Esophagus squamous epithelium (tissue), 5 donors: ENCODE measurements at places on chromosomes 7 and 10.

GRCh38 chr7:134037991-134038390 is 89.1 kb upstream of the LRGUK start:
- DNase-seq: no peak

DNA sequence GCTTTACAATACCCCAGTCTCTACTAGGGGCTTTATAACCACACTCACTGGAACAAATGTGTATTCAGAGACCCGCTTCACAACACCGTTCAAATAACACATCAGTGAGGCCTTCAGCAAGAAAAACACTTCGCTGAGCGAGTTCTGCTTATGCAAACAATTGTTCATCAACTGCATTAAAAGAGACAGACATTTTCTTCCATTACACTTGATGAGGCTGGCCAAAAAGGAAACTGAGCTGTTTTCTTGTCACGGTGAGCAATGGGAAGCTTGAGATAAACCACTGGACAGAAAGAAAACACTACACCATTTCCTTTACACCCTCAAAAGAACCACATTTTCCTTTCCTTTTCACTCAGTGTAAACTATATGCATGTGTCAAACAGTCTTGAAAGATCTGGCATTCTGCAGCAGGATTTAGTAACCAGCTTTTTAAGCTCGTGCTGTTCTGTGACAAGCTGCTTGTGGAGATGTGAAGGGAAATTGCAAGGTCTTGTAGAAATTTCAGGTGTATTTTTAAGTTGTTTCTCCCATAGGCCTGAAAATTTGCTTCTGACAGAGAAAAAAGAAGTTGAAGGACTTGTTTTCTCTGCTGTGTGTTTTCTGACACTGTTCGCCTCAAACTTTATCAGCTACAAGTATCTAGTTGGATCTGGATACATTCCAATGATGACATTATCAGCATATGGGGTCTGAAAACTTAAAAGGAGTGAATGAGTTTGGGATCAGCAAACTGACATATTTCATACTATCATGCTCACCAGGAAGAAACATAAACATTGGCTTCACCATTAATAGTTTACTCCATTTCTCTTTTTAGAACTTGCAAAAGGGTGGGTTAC is 693.1 kb downstream of the PARD3 start:
- DNase-seq: no peak

DNA sequence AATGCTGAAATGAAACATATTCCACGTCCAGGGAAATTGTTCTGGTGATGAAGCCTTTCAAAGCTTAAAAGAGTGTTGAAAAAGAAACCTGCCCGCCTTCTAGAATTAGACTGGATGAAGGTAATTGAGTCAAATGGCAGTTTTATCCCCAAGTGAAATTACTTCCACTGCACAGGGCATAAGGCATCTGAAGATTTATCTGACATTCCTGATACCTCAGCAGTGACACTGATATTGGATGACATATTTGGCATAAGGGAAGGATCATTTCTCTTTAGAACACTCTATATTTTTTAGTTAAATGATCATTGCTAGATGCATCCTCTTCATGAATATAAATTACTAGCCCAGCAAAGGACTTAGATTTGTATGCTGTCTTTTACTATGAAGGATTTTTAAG is 229.6 kb upstream of the TPK1 start:
- no peak for DNase-seq

GRCh38 chr7:106480161-106480579 is 180.8 kb downstream of the CCDC71L start:
- DNase-seq: no peak

DNA sequence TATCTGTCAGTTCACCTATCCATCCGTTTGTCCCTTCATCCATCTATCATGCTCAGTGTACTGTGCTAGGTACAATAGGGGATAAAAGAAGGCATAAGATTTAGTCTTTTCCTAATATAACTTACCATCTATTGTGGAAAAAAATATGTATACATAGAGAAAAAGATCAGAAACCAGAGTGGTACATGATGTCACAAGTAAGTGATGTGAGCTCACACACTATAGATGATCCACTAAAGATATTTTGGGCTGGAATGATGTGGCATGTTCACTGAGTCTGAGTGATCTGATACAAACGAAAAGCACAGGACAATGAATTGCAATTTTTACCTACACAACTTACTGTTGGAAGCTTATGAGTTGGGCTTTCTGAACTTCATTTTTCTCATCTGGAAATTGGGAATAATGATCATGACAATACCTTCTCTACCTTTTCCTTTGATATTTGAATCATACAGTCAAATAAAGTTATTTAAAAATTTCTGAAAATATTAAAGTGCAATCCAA is 2.7 kb upstream of the TFAM start:
- no peak for DNase-seq

GRCh38 chr7:121097577-121097976 is 109.1 kb downstream of the CPED1 start:
- DNase-seq: no peak

- DNase-seq: no peak
These were observed 325.8 kb upstream of the MGMT start for GRCh38 chr10:129140921-129141885.

GRCh38 chr10:43230909-43231522 is 35.8 kb downstream of the RASGEF1A start:
- no peak for DNase-seq

DNA sequence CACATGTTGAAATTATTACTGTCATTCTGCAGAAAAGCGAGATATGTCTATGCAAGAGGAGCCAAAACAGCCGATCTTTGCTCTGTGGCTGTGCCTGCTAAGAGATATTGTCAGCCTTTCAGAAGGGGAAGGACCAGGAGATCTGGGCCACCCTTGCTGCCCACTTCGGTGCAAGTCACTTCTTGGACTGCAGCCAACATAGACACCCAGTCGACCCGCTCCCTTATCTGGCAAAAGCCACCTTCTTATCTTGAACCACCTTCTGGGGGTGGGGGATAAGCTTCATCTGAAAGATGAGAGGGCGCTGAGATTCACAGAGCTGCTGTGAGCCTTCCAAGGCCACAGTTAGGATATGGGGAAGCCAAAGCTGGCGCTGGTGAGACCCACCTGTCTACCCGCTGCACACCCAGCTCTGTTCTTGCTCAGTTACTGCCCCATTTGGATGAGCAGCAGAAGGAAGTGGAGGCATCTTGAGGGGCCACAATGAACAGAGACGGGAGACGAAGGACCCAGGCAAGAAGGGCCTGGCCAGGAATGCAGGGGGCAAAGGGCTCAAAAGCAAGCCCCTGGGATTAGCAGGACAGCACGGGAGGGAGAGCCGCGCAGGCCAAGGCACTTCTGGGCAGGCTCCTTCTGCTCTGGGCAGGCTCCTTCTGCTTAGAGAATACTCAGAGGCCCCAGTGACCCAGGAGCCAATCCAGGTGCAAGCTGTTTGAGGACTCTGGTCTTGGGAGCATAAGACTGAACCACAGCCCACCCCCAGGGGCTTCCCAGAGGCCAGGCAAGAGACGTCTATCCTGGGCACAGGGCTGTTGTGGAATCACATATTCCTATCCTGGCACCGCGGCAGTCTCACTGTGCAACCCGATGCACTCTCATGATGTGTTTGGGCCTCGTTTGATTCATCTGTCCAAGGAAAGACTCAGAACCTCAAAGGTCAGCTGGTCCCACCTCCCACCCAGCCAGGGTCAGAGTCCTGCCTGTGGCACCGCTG is 38.4 kb upstream of the NPFFR1 start:
- DNase-seq: no peak

DNA sequence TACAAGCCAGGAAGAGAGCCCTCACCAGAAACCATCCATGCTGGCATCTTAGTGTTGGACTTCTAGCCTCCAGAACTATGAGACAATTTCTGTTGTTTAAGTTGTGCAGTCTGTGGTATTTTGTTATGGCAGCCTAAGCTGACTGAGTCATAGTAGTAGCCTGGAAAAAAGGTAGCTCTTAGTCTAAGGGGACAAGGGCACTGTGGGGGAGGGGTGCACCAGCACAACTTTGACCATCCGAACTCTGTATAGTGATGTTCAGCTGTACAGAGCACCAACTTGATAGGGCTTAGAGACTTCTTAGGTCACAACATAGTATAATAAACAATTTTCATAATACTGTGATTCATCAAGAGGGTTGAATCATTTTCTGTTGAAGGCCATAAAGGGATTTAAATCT is 14.3 kb downstream of the EIF4EBP2 start:
- no peak for DNase-seq

GRCh38 chr7:138656952-138657351 is 44.2 kb downstream of the SVOPL start:
- no peak for DNase-seq

- DNase-seq: no peak
These were observed 80.0 kb upstream of the NPVF start for GRCh38 chr7:25308246-25308645.

GRCh38 chr7:94813917-94814316 is 93.5 kb upstream of the PPP1R9A start:
- DNase-seq: no peak

GRCh38 chr10:25072786-25073185 is 56.4 kb downstream of the THNSL1 start:
- no peak for DNase-seq

GRCh38 chr10:104587751-104588150 is 53.3 kb upstream of the SORCS3 start:
- DNase-seq: no peak

GRCh38 chr7:81816312-81816711 is 46.5 kb upstream of the HGF start:
- no peak for DNase-seq

DNA sequence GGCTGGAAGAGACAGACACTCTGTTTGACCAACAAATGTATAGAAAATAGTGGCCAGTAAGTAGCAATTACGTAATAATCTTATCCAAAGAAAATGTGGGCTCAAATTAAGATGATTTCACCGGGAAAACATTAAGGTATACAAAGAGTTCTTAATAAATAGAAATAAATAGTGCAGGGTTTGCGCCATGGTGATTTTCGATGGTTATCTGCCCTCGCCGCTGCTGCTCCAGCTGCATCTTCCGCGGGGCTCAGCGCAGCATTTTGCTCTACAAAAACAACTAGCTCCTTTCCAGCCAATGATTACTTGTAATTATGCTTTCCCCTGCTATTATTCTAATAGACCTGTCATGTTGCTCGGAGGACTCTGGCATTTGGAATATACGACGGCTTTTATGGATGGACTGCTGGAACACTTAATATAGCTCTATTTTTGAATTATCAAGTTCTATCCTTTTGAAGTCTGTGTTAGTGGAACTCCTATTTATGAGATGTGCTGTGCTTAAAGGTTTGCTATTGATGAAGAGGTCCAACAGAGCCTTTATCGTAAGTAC is 103.8 kb downstream of the BUB3 start:
- no peak for DNase-seq

DNA sequence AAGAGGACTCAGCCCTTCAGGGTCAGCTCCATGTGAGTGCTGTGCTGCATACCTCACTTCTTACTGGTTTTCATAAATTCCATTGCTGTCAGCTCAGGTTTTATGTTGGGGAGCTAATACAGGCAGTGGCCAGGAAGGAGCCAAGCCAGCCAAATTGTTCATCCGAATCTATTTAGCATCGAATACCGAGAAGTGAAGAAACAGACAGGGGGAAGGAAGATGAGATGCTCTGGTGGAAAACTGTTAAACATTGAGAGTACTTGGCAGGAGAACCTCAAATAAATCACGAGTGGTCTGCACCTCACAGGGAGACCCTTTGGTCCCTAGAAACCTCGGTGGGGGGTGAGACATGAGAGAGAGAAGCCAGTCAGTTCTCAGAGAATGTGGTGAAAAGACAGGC is 196.0 kb upstream of the TMEM72 start:
- DNase-seq: no peak

GRCh38 chr10:119199231-119199992 is 8.0 kb upstream of the GRK5 start:
- no peak for DNase-seq

DNA sequence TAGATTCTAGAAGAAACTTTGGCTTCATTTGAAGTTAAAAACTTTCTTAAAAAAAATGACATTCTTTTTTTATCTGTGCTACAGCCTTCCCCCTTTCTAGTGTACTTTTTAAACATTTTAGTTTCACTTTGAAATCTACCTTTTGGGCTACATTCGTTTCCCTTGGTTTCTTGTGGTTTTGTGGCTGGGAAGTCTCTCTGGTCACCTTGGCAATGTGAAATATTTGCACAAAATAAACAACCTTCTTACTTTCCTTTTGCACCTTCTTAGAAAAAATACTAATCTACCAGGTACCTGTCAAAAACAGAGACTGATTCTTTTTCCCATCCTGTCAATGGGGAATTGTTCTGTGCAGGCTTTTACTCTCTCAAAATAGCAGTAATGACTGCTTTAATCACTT is 350.2 kb downstream of the GATA3 start:
- no peak for DNase-seq

DNA sequence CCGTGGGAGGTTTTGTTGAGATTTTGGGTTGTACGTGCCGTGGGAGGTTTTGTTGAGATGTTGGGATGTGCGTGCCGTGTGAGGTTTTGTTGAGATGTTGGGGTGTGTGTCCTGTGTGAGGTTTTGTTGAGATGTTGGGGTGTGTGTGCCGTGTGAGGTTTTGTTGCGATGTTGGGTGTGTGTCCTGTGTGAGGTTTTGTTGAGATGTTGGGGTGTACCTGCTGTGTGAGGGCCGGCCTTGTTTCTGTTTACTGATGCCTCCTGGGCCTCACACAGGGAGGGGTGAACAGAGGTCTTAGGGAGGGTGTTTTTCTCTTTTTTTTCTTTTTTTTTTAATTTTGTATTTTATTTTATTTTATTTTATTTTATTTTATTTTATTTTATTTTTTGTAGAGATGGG is 36.7 kb downstream of the INPP5A start:
- DNase-seq: no peak
